Hindlimb muscle (tissue), 1 donor: ENCODE measurements at places on chromosomes 7 and 10. TPM values are rescaled to one million over a fixed set of nuclear protein-coding genes. Genes with fewer than 3 reads are reported as not detected.

GRCh38 chr7:105734233-105734632 lies 142.2 kb downstream of the ATXN7L1 start:
- DNase-seq = no peak

DNA sequence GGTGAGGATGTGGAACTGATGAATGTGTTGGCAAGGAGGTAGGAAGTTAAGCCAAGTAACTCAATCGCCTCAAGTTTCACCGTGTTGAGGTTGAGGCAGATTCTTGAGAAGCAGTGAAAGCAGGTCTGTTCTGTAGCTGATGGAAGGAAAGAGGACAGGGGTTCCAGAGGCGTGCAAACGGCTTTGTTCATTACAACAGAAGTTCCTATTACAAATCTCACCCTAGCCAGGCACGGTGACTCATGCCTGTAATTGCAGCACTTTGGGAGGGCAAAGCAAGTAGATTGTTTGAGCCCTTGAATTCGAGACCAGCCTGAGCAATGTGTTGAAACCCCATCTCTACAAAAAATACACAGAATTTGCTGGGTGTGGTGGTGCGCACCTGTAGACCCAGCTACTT lies 36.9 kb upstream of the PTF1A start:
- no peak for DNase-seq

DNA sequence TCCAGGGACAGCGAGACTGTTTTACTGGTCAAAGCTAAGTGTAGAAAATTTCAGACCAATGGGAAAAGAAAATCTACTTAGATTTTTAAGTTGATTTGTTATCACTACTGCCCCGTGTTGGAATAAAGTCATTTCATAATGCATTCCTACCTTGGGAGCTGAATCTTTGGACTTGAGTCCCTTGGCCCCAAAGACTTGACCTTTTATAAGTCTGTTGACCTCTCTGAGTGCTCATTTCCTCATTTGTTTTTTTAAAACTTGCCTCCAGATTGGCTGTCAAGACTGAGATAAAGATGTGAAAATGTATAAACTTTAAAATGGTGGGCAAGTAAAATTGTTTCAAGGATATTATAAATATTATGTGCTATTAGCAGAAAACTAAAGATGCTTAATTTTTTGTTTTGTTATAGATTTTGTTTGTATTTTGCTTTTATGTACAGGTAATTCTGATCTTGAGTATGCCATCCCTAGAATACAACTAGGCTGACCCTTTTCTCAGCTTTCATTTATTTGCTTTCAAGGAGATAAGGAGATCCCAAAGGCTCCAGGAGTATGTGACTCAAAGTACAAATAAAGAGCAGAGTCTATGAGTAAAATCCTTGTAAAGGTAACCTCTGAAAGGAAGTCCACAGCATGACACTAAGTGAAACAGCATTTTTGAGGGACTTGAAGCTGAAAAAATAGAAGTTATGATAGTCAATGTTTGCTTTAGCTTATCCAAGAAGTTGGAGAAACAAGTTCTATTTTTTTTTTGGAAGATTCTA lies 54.6 kb downstream of the TMEM26 start:
- DNase-seq = no peak

DNA sequence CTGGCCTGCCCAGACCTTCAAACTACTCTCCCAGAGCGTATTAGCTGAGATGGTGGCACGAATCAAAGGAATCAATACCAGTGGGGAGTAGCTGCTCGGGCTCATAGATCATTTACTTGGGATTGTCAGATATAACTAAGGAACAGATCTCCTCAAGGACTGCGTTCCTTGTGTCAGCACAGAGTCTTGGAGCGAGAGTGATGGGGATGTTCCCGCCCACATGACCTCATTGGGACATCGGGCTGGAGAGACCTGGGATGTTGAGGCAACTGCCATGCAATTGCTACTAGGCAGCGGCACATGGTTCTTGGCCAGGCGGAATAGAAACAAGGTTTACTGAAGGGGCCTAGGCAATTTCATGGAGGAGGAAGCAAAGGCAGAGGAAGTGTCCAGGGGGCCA lies 132.6 kb downstream of the FRMD4A start:
- DNase-seq = no peak

DNA sequence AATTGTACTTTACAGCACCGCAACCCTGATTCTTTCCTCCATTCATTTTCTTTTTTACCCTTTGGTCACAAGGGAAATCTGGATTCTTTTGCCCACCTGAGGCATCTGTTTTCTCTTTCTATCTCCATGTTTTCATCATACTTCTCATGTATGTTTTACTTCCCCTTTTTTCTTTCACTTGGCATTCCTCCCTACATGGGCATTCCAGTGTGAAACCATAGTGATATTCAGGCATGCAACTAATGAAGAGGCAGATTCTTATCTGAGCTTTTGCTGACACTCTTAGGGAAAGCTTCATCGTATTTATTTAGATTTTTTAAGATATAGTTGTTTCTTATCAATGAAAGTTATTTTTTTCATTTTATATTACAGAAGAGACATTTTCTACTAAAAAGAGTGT lies 405.2 kb upstream of the TEX47 start:
- no peak for DNase-seq

DNA sequence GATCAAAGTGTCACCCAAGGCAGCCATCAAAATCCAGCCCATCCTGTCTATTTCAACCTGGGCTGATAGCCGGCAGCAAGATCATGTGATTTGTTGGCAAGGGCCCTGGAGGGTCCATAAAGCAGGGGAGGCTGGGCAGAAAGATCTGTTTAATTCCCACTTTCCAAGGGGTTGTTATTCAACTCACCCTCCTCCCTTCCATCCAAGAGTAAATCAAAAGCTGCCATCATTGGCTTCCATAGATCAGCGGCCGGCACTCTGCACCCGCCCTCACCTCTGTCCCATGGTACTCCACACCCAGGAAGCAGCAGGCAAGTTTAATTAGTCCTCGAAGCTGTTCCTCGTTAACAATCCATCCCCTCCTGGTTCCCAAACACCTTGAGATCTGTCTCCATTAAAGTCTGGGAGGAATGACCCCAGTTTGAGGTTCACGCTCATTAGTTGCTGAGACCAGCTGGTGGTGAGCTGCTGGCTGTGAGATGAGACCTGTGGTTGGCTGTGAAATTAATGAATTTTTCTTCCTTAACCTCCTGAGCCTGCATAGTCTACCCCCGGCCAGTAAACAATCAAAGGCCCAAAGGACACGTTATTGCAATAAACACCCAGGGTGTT lies 120.6 kb upstream of the CHST15 start:
- DNase-seq = no peak

GRCh38 chr10:116671274-116671926 lies 50.6 kb downstream of the PNLIPRP2 start:
- no peak for DNase-seq

GRCh38 chr7:47807756-47808155 lies 140.5 kb downstream of the PKD1L1 start:
- DNase-seq = no peak

DNA sequence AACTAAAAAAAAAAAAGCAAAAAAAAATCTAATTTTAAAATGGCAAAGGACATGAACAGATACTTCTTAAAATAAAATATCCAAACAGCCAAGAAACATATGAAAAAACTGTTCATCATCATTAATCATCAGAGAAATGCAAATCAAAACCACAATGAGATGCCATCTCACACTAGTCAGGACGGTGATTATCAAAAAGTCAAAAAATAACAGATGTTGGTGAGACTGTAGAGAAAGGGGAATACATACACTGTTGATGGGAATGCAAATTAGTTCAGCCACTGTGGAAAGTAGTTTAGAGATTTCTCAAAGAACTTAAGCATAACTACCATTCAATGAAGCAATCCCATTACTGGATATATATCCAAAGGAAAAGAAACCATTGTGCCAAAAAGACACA lies 30.2 kb downstream of the COBL start:
- no peak for DNase-seq

DNA sequence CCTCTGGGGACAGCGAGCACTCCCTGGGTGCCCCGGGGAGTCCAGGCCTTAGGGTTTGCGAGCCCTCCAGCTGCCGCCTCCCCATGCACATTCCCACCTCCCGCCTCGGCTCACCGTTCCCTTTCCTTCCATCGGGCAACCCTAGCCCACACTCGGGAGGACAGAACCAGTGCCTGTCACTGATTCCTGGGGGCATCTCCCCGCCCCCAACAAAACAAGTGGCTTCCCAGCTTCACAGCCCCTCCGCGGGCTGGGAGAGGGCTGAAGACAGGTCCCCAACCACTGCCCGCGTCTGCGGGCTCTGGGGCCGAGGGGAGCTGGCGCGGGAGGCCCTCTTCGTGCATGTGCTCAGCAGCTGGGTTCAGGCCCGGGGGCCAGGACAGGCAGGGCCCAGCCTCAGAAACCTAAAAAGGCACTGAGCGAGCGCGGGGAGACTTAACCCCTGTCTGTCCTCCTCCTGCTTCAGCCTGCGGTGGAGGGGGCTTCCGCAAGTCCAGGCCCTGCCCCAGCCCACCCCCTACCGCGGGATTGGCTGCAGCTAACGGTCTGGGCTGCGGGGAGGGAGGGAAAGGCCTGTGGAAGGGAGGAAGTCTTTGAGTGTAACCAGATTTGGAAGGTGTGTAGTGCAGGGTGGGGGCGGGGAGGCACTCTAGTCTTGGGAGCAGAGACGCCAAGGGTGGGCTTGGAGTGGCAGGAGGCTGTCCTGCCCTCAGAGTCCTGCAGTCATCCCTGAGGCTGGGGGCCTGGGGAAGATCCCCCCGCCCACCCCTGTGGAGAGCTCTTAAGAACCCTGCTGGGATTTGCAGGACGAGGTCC lies 1.2 kb downstream of the FLNC start:
- peak; percentile 80 for DNase-seq

The CASP2 gene
- polyA plus RNA-seq = 25.4 TPM
